Left ventricle myocardium inferior (tissue), 1 donor: ENCODE measurements at places on chromosomes 11 and 22. TPM values are rescaled to one million over a fixed set of nuclear protein-coding genes. Genes with fewer than 3 reads are reported as not detected.
A peak's percentile ranks its signal among the peaks of the same experiment; 100 is the strongest.

- no peak overlapping the region for H3K27ac ChIP-seq
- H3K4me3 ChIP-seq: no peak overlapping the region
- H3K36me3 ChIP-seq: no peaks in the 10 kb centered on the region
- H3K27me3 ChIP-seq: no peaks in the 10 kb centered on the region
- peaks cover 31% of the 10 kb centered on the region for H3K4me1 ChIP-seq
Observed at GRCh38 chr11:19753451-19754106, 40.9 kb downstream of the NAV2 start.

- no peak overlapping the region for H3K27ac ChIP-seq
- H3K4me1 ChIP-seq: peaks cover 57% of the 10 kb centered on the region
- no peaks in the 10 kb centered on the region for H3K36me3 ChIP-seq
- no peak for DNase-seq
- no peak overlapping the region for H3K4me3 ChIP-seq
- H3K27me3 ChIP-seq: no peaks in the 10 kb centered on the region
Observed at GRCh38 chr11:44829838-44830237, 103.1 kb downstream of the TSPAN18 start.

GRCh38 chr22:47038206-47038835 is 275.9 kb downstream of the TBC1D22A start:
- no peak overlapping the region for H3K4me3 ChIP-seq
- peaks cover 4% of the 10 kb centered on the region for H3K4me1 ChIP-seq
- no peak overlapping the region for H3K27ac ChIP-seq
- DNase-seq: no peak
- H3K36me3 ChIP-seq: peaks cover 3% of the 10 kb centered on the region

DNA sequence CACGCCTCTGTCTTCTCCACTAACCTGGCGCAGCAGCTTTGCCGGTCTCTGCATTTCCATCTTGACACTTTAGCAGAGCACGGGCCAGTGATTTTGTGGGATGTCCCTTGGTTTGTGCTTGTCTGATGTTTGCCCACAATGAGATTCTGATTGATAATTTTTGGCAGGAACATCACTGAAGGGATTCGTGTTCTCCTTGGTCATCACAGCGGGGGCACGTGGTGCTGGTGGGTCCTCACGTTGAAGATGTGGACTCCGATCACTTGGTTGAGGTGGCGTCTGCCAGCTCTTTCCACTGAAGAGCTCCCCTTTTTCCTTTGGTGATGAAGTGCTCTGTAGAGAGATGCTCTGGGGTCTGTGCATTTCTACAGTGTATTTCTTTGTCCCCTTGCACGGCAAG is 37.2 kb downstream of the TBC1D22A start:
- H3K4me1 ChIP-seq: peaks cover 26% of the 10 kb centered on the region
- no peaks in the 10 kb centered on the region for H3K27me3 ChIP-seq
- peaks cover 56% of the 10 kb centered on the region for H3K36me3 ChIP-seq
- DNase-seq: no peak

DNA sequence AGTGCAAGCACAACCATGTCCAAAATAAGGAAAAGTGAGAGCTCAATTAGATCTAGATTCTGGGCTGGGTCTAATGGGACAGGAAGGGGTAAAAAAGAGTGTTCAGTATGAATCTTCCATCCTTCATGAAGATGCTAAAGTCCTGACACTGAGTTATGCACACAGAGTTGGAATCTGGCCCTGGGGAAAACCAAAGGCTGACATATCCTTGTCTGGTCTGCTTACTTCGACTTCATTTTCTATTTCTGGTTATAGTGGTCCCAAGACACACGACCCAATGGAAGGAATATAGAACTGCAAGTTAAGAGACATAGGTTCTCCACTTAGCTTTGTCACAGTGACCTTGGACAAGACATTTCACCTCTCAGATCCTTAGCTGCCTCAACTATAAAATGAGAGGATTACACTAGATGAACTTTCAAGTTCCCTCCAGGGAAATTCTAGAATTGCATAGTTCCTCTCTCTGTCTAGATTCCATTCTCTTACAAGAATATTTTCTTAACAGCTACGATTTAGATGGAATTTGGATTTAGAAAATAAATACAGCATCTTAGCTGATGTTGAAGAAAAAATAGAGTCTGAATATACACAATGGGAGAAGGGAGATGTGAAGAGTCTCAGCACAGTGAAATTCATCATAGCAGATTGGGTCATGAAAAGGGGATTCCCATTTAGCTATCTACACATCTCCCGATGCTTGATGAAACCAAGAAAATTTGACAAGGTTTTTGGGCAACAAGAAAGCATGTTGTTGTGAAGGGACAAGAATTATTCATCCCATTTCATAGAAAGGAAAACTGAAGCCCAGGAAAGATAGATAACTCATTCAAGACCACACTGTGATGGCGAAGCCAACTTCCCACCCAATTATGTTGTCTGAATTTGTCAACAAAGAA is 3.3 kb downstream of the BLID start:
- no peak overlapping the region for H3K27ac ChIP-seq
- no peaks in the 10 kb centered on the region for H3K36me3 ChIP-seq
- H3K27me3 ChIP-seq: no peaks in the 10 kb centered on the region
- H3K4me1 ChIP-seq: peaks cover 23% of the 10 kb centered on the region
- DNase-seq: no peak
- H3K4me3 ChIP-seq: no peak overlapping the region

DNA sequence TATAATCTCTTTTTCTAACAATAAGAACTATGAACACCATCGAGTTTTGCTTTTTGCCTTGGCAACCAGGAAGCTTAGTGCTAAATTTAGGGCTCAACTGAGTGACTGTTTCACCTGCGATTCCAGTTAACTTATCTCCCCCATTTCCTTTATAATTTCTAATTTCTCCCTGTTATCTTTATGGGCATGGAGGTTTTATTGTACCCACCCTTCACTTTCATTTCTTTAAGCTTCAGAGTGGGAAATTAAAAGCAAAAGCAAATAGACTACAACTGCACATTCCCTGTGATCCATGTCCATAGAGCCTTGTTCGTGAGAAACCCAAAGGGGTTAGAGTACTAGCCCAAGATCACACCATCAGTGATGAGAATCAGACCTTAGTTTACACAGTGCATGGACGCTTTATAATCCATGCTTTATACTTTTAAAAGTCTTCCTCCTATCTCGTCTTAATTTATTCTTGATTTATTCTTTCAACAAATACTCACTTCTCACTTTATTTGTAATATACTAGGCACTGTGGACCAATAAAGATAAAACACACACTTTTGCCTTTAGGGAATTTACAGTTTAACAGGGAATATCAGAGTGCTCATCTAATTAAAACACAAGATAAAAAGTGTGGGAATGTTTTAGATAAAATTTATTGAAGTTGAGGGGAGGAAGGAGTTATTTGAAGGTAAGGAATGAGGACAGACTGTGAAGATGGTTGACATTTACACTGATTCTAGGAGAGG is 40.6 kb downstream of the ADAMTS15 start:
- H3K27ac ChIP-seq: peak overlapping the region; percentile 17
- no peaks in the 10 kb centered on the region for H3K36me3 ChIP-seq
- no peak overlapping the region for H3K4me3 ChIP-seq

DNA sequence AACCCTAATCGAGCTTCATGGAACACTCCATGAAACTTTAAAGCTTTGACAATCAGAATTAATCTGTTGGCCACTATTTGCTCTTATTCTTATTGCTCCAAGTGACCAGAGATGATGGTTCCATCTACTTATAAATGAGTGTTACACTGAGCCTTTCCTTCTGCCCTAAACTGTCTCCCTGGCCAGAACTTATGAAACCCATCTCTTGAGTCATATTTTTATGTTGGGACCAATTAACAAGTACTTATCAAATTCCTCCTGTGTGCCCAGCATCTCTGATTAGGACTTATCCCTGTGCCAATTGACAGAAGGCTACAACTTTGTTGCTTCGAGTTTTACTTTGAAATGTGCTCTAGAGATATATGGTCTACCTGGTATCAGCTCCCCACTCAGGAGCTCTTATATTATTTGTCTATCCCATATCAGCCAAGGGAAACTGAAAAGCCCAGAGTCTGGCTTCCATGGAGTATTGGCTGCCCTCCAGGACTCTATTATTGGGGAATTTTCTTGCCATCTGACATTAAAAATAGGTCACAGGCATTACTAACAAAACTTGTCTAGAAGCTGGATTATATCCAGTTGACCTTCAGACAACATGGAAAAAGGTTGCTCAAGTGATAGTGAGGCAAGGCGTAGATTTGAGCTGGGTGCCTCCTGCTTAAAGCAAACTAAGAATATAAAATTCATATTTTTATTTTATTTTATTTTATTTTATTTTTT is 8.8 kb downstream of the KREMEN1 start:
- DNase-seq: no peak
- no peaks in the 10 kb centered on the region for H3K36me3 ChIP-seq
- H3K27ac ChIP-seq: peak overlapping the region; percentile 78
- H3K4me1 ChIP-seq: peaks cover 74% of the 10 kb centered on the region
- no peak overlapping the region for H3K4me3 ChIP-seq
- no peaks in the 10 kb centered on the region for H3K27me3 ChIP-seq

DNA sequence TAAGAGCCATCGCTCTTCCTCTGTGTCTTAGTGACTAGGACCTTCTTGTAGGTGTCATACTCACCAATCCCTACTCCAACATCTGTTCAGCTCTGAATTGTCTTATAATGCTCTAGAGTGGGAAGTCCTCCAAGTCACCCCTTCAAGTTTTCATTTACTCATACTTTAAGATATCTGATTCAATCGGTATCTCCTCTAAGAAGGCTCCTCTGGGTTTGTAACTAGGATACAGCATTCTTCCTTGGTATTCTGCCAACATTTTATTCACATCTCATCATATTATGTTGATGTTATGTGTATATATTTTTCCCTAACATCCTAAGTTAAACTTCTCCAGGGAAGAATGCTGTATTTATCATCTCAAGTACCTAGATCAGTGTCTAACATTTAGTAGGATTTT is 662.1 kb downstream of the NTM start:
- no peak for DNase-seq
- H3K4me3 ChIP-seq: no peak overlapping the region
- no peak overlapping the region for H3K27ac ChIP-seq
- peaks cover 6% of the 10 kb centered on the region for H3K4me1 ChIP-seq
- no peaks in the 10 kb centered on the region for H3K36me3 ChIP-seq

Gene ZNF214
- 0.96 TPM for total RNA-seq

Gene OR52D1
- total RNA-seq: not detected
